ENCODE measurements at places on chromosomes 11 and 22. TPM values are rescaled to one million over a fixed set of nuclear protein-coding genes. Genes with fewer than 3 reads are reported as not detected.

Gene CDON
- 1.7 TPM for total RNA-seq

Gene APOL3
- not detected for total RNA-seq

Gene C22orf31
- not detected for total RNA-seq

Gene PDE3B
- total RNA-seq = 1.8 TPM

Gene TRIM29
- total RNA-seq = 19.4 TPM

Gene DENND5A
- total RNA-seq = 42.8 TPM

Gene LINC01488
- total RNA-seq = not detected

Gene DNHD1
- 2.2 TPM for total RNA-seq

Gene PGA5
- not detected for total RNA-seq

Gene GRAMD1B
- 22.3 TPM for total RNA-seq

Gene DDIAS
- total RNA-seq = 17.9 TPM

Gene UBQLN3
- not detected for total RNA-seq

Gene ADORA2A
- 0.54 TPM for total RNA-seq

Gene SLC22A6
- total RNA-seq = not detected

Gene POTEH
- not detected for total RNA-seq

Gene PGM2L1
- total RNA-seq = 16.4 TPM

Gene MUC5AC
- 1.4 TPM for total RNA-seq

Gene TPBGL
- total RNA-seq = 0.14 TPM

Gene OR2D3
- total RNA-seq = not detected

Gene FLRT1
- total RNA-seq = 0.10 TPM

Gene SLC25A17
- total RNA-seq = 21.9 TPM

Gene OR51B2
- not detected for total RNA-seq

Gene F2
- 2.2 TPM for total RNA-seq

Gene LGR4
- total RNA-seq = 39.9 TPM

Gene HEPHL1
- not detected for total RNA-seq

Gene SEC14L3
- total RNA-seq = not detected

Gene SCUBE2
- 0.41 TPM for total RNA-seq

Gene CRACR2B
- 5.7 TPM for total RNA-seq

Gene ZNF214
- 0.79 TPM for total RNA-seq

Gene TPP1
- total RNA-seq = 40.1 TPM

Gene LAMTOR1
- 155 TPM for total RNA-seq

Gene PNPLA3
- total RNA-seq = 1.5 TPM

Gene RHOD
- 53.3 TPM for total RNA-seq

Measured in A549 treated with Mapracorat at 1 μM for 4 hours (cell line).